M059J (cell line): ENCODE measurements at places on chromosomes 3 and 15. TPM values are rescaled to one million over a fixed set of nuclear protein-coding genes. Genes with fewer than 3 reads are reported as not detected.

DNA sequence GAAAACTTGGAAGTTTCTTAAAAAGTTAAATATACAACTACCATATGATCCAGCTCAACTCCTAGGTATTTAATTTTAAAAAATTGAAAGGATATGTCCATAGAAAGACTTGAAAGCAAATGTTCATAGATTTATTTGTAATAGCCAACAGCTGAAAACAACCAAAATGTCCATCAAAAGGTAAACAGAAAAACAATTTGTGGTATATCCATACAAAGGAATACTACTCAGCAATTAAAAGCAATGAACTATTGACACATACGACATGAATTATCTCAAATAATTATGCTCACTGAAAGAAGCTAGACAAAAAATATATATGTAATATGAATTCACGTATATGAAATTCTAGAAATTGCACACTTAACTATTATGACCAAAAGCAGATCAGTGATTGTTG lies 249.5 kb downstream of the MEIS2 start:
- DNase-seq = no peak

DNA sequence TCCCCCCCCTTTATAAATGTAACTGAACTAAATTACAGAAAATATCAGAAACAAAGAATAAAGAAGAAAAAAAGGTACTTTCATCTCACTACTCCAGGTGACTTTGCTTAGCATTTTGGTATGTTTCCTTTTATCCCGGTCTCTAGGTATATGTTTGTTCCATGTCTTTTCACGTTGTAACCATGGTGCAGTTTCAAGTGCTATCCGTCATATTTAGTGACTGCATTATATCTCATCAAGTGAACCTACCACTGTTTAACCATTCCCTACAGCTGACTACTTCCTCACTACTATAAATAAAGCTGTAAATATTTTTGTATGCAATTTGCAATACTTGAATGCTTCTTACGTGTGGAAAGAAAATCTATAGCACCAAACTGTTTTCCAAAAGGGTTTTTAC lies 2.2 kb downstream of the BTBD1 start:
- peak; percentile 10 for DNase-seq

DNA sequence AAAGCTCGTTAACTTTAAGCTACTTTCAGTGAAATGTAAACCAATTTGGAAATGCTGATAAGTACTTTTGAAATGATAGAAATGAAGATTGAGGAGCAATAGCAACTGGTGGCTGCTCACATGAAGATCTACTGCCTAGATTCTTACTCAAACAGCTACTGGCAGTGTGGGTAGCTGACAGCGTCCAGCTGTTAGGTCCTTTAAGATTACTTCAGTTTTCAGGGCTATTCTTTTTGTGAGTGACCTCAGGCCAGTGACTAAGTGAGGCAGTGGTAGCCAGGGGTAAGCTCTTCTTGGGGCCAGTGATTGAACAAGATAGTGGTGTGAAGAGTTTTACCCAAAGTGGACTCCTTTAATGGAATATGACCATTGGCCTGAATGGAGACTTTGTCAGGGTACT lies 41.3 kb downstream of the NECTIN3 start:
- peak; percentile 29 for DNase-seq

DNA sequence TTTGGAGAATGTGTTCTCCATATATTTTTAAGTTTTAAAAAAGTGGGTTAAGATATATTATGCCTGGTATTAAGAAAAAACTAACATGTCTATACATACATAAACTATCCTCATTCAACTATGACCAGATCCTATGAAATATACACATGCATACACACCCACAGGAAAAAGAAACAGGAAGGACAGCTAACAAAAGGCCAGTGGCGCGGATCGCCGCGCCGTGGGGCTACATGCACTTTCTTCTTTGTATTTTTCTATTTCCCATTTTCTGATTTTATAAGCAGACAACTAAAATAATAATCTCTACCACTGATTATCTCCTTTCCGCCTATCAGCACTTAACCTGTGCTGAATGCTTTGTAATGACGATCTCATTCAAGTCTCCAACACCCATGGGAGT lies 160.1 kb downstream of the OR4M2 start:
- no peak for DNase-seq

DNA sequence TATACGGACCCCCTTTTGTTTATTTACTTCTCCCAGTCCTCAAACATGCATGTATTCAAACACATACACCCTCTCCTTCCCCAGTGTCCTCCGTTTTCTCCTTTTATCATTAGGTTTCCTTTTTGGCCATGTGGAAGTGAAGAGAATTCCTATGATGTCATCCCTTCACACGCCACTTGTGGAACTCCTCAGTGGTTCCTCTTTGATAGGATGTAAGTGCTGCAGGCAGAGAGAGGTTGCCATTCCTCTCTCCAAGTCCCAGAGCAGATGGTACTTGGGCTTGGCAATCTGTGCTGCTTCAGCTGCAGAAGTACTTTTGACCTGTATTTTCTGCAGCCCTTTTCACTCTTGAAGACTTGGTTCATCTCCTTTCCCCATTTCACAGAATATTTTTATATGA lies 32.9 kb upstream of the CRTC3 start:
- DNase-seq = no peak

GRCh38 chr15:77002436-77002835 lies 7.5 kb downstream of the PSTPIP1 start:
- no peak for DNase-seq

GRCh38 chr3:4197670-4198069 lies 105.5 kb upstream of the SETMAR start:
- no peak for DNase-seq

DNA sequence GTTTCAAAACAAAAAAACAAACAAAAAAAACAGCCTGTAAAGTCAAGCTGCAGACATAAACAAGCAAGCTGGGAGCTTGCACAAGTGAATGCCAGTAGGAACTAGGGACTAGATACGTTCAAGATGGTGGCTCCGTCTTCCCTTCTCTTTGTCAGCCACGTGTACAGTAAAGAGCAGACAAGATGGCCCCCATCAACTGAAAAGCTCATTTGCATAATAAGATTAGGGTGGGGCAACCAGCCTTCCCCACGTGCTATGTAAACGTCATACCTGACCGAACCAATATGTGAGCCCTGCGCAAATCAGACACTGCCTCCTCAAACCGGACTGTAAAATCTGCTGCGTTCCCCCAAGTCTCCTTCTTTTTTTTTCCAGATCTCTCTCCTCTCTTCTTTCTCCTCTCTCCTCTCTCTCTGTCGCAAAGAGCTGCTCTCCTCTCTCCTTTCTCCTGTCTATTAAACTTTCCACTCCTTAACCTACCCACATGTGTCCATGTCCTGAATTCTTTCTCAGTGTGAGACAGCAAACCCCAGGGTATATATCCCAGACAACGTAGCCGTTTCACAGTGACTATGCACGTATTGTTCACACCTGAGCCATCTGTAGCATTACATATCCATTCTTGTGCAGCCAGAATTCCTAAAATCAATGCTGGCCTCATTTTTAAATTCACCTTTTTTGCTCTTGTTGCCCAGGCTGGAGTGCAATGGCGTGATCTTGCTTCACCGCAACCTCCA lies 31.2 kb upstream of the FXR1 start:
- DNase-seq = no peak

GRCh38 chr15:88401996-88402656 lies 65.1 kb downstream of the MRPL46 start:
- no peak for DNase-seq

DNA sequence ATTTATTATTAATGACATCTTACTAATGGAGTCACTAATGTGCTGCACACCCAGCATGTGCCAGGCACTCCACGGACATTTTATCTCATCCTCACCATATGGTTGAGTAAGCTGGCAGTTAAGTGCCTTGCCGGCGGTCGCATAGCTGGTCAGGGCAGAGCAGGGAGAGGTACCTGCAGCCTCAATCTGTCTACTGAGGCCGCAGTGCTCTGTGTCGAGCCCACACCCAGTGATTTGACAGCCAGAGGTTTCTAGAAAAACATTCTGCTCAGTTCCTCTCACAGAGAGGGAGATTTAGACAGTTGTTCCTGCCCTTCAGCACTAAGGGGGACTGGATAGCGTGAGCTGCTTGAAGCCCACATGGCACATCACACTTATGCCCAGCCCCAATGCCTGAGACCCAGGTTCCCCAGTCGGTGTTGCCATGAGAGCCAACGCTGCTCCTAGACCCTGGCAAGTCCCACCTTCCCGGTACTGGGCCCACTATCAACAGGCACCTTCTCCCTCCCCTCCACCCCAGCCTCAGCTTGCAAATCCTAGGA lies 2.6 kb downstream of the LIPC start:
- DNase-seq = no peak

DNA sequence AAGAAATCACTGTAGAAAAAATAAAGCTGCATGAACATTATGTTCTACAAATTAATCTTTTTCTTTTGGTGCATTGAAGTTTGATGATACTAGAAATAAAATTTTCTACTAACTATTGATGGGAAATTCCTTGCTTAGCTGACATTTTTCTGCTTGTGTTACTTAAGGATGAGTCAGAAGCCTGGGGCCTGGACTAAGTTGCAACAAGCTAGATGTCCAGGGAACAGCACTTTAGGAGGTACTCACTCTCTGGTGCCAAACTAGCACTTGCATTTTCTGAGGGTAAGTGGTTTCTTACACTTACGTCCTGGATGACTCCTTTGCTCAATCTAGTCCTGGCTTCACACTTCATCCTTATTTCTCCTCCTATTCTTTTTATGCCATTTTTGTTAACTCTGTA lies 945.1 kb downstream of the IGSF11 start:
- DNase-seq = no peak

GRCh38 chr3:8237893-8238292 lies 263.7 kb upstream of the LMCD1 start:
- DNase-seq = no peak

- no peak for DNase-seq
Measured at GRCh38 chr3:191414732-191415131, 46.2 kb upstream of the PYDC2 start.

- DNase-seq = no peak
Measured at GRCh38 chr3:116034086-116034485, 410.8 kb downstream of the GAP43 start.

DNA sequence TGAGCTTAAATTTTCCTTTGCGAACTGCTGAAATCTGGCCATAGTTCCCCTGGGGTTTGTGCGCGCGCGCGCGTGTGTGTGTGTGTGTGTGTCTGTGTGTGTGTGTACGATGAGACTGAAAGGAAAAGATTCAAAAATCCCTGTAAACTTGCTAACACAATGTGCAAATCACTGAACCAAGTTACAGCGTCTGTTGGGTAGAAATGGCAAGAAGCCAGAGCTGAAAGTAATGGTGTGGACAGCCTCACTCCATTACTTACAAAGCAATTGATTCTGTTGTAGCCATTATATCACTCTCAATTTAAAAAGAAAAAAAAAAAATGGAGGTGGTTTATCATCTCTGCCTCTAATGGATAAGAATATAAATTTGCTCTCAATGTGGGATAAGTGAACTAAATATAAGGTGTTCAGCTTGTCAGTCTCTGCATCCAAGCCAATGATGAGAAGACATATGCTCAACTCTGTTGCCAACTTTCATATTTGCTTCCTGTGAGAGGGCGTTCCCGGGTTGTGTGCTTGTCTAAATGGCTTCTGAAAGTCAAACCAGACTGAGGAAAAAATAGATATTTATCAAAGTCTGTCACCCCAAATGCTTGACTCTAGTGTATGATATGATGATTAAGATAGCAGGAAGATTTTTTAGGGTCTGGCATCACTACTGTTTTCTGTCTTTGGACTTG lies 422.2 kb downstream of the ZNF385D start:
- DNase-seq = no peak

DNA sequence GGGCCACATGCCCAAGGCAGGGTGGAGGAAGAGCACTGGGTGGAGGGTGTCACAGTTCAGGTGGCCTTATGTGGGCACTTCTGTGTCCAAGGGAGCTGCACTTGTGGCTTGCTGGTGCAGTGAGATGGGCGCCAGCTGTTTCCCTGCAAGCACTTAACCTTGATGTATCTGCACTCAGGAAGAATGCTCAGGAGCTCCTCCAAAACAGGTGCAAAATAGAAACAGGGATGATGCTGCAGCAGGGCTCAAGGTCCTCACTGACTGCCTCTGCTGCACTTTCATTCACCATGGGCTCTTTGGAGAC lies 151.3 kb downstream of the CADPS start:
- no peak for DNase-seq

DNA sequence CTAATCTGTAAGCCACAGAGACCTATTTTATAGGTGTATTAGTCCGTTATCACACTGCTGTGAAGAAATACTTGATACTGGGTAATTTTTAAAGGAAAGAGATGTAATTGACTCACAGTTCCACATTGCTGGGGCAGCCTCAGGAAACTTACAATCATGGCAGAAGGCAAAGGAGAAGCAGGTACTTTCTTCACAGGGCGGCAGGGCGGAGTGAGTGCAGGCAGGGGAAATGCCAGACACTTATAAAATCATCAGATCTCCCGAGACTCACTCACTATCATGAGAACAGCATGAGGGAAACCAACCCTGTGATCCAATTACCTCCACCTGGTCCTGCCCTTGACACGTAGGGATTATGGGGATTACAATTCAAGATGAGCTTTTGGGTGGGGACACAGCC lies 108.7 kb downstream of the GALK2 start:
- no peak for DNase-seq

GRCh38 chr15:99495430-99496301 lies 70.1 kb upstream of the MEF2A start:
- no peak for DNase-seq

DNA sequence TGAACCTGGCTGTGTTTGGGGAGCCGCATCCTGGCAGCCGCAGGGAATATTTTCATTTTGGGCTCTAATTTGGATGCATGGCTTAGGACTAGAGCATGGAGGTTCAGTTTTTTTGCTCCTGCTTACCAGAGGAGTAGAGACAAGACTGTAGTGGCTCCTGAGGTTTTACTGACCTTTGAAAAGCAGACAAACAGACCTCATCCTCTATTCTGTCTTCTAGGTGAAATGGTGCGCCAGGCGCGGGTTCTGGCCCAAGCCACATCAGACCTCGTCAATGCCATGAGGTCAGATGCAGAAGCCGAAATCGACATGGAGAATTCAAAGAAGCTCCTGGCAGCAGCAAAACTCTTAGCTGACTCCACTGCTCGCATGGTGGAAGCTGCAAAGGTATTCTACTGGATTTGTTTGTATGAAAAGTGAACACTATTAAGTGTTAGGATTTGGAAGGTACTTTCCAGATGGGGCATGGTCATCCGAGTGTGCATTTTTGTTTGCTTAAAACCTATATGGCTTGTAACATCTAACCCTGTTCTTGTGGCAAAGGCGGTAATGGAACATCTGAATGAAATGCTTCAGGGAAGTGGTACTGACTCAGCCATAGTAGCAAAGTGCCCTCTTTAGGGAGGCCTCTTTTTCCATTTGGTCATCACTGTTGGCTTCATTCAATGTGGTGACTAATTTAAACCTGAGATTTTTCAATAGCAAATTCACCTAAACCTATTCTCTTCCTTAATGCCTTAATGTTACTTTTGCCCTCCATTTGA lies 330.7 kb upstream of the TPM1 start:
- peak; percentile 75 for DNase-seq

- no peak for DNase-seq
Measured at GRCh38 chr3:193078996-193079753, 161.5 kb upstream of the MB21D2 start.

STRIT1 gene
- total RNA-seq = not detected in 2 replicates

EDEM1 gene
- 8.9 and 17.7 TPM in 2 replicates for total RNA-seq

GALK2 gene
- total RNA-seq = 29.4 and 46.4 TPM in 2 replicates

SOX2 gene
- 1.6 and 2.0 TPM in 2 replicates for total RNA-seq

AGBL1 gene
- total RNA-seq = not detected in 2 replicates

PATL2 gene
- 2.0 and 2.6 TPM in 2 replicates for total RNA-seq

NGLY1 gene
- 32.6 and 35.8 TPM in 2 replicates for total RNA-seq
